A549 treated with AZD2906 at 1 μM for 4 hours (cell line): ENCODE measurements at places on chromosomes 1 and 21. TPM values are rescaled to one million over a fixed set of nuclear protein-coding genes. Genes with fewer than 3 reads are reported as not detected.

The HORMAD1 gene
- 5.8 to 10.7 TPM (median 8.1 TPM) in 5 replicates for total RNA-seq

The SPRR4 gene
- not detected in 5 replicates for total RNA-seq

The SIM2 gene
- total RNA-seq, result 6.1 to 7.2 TPM (median 6.5 TPM) in 5 replicates

The TNNT2 gene
- total RNA-seq, result 0.14 to 0.40 TPM (median 0.20 TPM) in 5 replicates

The ADCY10 gene
- total RNA-seq, result 0.02 to 0.13 TPM (median 0.07 TPM) in 4 of 5 replicates, not detected in the other

The ZFYVE9 gene
- total RNA-seq, result 7.0 to 9.4 TPM (median 7.9 TPM) in 5 replicates

The RBM11 gene
- total RNA-seq, result 0.03 to 0.07 TPM (median 0.06 TPM) in 3 of 5 replicates, not detected in the others

The TMEM269 gene
- total RNA-seq, result 0.05 to 0.22 TPM (median 0.10 TPM) in 5 replicates

The C1orf185 gene
- not detected in 5 replicates for total RNA-seq

The WNT4 gene
- 0.12 to 0.45 TPM (median 0.30 TPM) in 5 replicates for total RNA-seq

The RGS1 gene
- total RNA-seq, result not detected in 5 replicates

The PCBP3 gene
- total RNA-seq, result 0.88 to 1.2 TPM (median 0.93 TPM) in 5 replicates

The SPRR2D gene
- not detected in 5 replicates for total RNA-seq
